B cell (primary cell): ENCODE measurements at places on chromosomes 2 and 18. TPM values are rescaled to one million over a fixed set of nuclear protein-coding genes. Genes with fewer than 3 reads are reported as not detected.

FABP1 gene
- polyA plus RNA-seq, result not detected in 2 replicates

UNC80 gene
- polyA plus RNA-seq, result not detected in 2 replicates

KANSL1L gene
- 7.3 and 14.9 TPM in 2 replicates for polyA plus RNA-seq

OXER1 gene
- polyA plus RNA-seq, result 3.2 and 3.7 TPM in 2 replicates

VRK2 gene
- 10.2 and 13.6 TPM in 2 replicates for polyA plus RNA-seq

NEUROD1 gene
- not detected in 2 replicates for polyA plus RNA-seq

PARD3B gene
- not detected in 2 replicates for polyA plus RNA-seq

HOXD1 gene
- not detected in 2 replicates for polyA plus RNA-seq

IL18R1 gene
- polyA plus RNA-seq, result 1.1 TPM in 2 replicates

DSG1 gene
- not detected in 2 replicates for polyA plus RNA-seq
